AG10803 (cell line): ENCODE measurements at places on chromosomes 4 and X.

- DNase-seq: no peak
Observed at GRCh38 chr4:80043541-80043940, 29.5 kb downstream of the ANTXR2 start.

GRCh38 chrX:12197030-12197429 lies 58.8 kb downstream of the FRMPD4 start:
- peak; percentile 41 for DNase-seq

DNA sequence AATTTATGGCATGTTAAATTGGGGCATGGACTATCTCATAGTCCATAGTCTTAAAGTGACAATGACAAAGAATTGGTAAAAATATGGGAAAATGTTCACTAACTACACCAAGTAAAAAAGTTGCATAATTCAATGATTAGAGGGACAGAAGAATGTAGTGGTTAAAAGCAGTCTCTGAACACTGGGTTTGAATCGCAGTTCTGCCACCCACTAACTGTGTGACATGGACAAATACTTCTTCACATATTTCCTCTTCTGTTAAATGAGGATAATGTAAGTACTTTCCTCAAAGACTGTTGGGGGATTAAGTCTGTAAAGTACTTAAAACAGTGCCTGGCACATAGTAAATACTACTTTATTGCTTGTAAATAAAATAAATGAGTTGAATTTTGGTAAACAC lies 15.3 kb downstream of the COQ2 start:
- peak; percentile 44 for DNase-seq

DNA sequence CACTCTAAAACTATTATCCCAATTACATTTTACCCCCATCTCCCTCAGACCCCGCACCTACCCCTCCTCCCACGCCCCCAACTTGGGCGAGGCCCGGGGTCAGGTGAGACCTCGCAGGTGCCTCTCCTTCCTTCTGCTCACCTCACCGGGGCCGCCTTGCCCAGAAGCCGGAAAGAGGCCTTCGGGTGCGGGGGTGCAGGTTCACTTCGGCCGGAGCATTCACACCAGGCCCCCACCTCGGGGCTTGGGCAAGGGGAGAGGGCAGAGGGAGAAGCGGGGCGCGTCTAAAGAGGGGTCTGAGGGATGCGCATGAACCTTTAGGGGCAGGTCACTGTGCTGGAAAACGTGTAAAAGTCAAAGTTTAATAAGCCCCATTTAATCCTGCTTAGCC lies 427 bp downstream of the ZNF182 start:
- DNase-seq: no peak

GRCh38 chr4:43277003-43277402 lies 384.5 kb downstream of the GRXCR1 start:
- peak; percentile 10 for DNase-seq

DNA sequence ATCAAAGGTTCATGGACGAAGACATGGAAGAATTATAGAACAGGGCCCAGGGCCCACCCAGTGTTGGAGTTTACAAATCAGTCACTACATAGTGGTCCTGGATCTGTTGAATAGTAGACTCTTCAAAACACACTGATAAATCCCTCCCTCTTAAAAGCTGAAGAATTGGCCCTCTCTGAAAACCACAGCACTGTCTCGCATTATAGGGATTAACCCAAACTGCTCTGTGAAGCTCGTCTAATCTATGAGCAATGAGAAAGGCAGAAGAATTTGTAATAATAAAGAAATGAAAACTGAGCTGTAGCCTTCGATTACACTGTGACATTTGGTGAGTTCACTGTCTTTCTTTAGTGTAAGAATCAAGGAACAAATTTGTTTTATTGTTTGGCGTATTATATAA lies 92.5 kb upstream of the ZFP42 start:
- no peak for DNase-seq

- no peak for DNase-seq
Observed at GRCh38 chrX:154321594-154321993, 26.0 kb downstream of the TKTL1 start.
